ENCODE measurements at places on chromosomes 5 and 9.

GRCh38 chr5:31116466-31117031, 76.9 kb upstream of the CDH6 start:
- no peaks in the 10 kb centered on the region for H3K27me3 ChIP-seq
- no peak overlapping the region for H3K4me3 ChIP-seq
- H3K36me3 ChIP-seq, result no peaks in the 10 kb centered on the region
- no peak for DNase-seq
- H3K4me1 ChIP-seq, result peaks cover 2% of the 10 kb centered on the region
- H3K27ac ChIP-seq, result no peak overlapping the region

- H3K4me3 ChIP-seq, result no peak overlapping the region
- DNase-seq, result peak; percentile 1
- H3K27me3 ChIP-seq, result peaks cover 2% of the 10 kb centered on the region
- H3K27ac ChIP-seq, result no peak overlapping the region
- no peaks in the 10 kb centered on the region for H3K36me3 ChIP-seq
Measured at GRCh38 chr9:19782005-19782404, 6.8 kb downstream of the SLC24A2 start.

DNA sequence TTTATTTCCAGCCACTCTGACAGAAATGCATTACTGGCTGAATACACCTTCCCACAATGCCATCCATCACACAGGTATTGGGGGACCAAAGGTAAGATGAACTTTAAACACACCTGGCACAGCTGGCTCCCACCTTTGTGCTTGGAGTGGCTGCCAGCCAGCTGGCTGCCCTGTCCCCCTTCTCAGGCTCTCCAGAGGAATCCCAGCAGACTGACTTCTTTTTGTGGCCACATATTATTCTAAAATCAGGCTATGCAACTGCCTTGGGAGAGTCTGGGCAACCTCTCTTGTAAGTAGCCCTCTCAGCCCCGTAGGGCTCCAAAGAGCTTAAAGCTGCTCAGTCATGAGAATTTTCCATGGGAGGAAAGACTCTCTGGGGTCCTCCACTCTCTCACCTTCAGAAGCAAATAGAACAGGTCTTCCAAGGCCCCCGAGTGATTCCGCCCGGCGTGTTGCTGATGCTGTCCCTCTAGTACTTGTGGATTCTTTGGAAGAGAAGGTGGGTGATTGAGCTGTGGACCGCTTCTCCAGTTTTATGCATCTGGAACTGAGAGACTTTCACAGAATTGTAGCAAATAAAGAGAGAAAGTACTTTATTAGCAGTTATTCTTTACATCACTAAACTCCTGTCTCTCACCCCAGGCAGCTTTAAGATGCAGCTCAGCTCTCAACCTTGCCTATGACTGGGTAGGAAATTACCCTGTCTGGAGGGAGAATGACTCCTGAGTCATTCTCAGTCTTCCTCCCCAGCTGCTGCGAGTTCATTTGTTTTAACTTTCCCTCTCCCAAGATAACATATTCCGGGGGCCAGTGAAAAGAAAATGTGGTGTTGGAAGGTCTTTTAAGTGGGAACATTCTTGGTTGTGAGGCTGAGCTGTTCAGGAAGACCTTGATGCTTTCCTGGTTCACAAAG, 159.4 kb upstream of the PITX1 start:
- H3K4me3 ChIP-seq, result no peak overlapping the region
- no peak overlapping the region for H3K27ac ChIP-seq
- H3K4me1 ChIP-seq, result peaks cover 8% of the 10 kb centered on the region
- no peaks in the 10 kb centered on the region for H3K27me3 ChIP-seq
- no peaks in the 10 kb centered on the region for H3K36me3 ChIP-seq

DNA sequence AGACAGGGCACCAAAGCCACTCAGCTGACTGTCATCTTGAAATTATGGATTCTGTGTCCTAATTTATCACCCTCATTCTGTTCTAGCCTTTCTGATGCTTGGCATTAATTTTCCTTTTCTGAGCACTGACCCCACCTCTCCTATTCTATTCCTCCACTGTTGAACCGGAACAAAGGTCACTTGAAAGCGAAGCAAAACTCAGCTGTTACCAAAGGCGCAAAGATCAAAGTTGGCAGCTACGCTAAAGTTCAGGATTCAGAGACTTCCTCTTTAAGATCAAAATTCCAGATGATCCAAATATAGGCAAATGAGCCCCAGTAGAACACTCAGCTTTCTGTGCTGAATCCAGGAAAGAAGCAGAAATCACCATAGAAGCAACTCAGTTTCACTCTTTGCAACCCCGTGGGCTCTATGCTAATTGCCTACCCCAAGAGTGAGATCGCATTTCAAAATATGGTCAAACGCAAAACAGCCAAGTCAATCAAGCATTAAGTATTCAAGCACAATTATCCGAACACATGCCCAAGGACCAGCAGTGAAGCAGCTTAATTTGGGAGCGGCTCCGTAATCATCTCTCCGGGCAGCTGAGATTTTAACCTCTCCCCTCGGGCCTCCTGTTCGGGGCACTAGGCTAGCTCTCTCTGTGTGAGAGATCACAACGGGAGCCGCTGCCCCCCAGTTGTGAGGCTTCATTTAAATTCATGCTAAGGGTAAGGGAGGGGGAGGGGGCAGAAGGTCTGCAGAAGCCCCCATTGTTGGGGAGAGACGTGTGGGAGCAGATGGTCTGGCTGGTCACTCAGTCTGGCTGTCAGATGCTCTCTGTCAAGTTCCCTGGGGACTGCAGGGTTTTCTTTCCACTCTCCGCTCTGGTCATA, 288.6 kb downstream of the ELAVL2 start:
- DNase-seq, result no peak
- H3K27ac ChIP-seq, result no peak overlapping the region
- H3K4me1 ChIP-seq, result peaks cover 6% of the 10 kb centered on the region
- no peaks in the 10 kb centered on the region for H3K36me3 ChIP-seq

GRCh38 chr9:106758911-106759310, 104.1 kb upstream of the ZNF462 start:
- peaks cover 2% of the 10 kb centered on the region for H3K4me1 ChIP-seq
- no peak overlapping the region for H3K27ac ChIP-seq
- H3K4me3 ChIP-seq, result no peak overlapping the region
- peak; percentile 46 for DNase-seq
- H3K27me3 ChIP-seq, result no peaks in the 10 kb centered on the region

- H3K36me3 ChIP-seq, result peaks cover 26% of the 10 kb centered on the region
- peak; percentile 80 for DNase-seq
- peak overlapping the region; percentile 98 for H3K4me3 ChIP-seq
- H3K27me3 ChIP-seq, result no peaks in the 10 kb centered on the region
Measured at GRCh38 chr9:113274474-113275156, 757 bp downstream of the CDC26 start.

DNA sequence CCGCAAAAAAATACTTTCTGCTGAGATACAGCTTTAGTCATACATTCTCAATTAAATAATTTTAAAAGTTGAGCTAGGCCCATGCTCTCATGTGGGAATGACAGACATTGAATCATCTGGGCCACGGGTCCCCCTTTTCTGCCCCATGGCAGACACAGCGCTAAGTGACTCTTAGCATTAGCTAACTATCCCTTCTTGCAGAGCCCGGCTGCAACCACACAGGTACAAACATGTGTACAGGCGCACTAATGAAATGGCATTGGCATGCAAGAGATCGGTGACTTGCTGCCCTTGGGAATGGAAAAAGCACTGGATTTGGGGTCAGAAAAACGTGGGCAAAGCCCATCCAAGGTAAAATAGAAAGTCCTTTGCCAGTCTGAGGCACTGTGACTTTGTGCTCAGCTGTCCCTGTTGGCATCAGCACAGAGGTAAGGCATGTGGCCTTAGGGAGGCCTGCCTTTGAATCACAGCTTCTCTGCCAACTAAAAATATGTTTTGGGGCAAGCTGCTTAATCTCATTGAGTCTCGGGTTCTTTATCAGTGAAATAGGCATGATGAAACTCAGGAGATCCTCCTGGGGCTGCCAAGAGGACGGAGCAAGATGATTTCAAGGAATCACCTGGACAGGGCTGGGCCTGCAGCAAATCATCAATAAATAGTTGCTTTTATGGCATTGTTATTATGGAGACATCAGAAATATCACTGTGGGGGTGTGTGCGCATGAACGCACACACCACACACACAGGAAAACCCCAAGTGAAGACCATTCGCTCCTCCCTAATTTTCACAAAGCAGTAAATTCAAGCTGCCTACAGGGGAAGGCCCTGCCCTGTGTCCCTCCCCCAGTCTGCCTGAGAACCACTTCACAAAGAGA, 54.2 kb downstream of the WHRN start:
- H3K27ac ChIP-seq, result no peak overlapping the region
- H3K27me3 ChIP-seq, result no peaks in the 10 kb centered on the region
- H3K4me1 ChIP-seq, result peaks cover 5% of the 10 kb centered on the region
- no peak for DNase-seq

DNA sequence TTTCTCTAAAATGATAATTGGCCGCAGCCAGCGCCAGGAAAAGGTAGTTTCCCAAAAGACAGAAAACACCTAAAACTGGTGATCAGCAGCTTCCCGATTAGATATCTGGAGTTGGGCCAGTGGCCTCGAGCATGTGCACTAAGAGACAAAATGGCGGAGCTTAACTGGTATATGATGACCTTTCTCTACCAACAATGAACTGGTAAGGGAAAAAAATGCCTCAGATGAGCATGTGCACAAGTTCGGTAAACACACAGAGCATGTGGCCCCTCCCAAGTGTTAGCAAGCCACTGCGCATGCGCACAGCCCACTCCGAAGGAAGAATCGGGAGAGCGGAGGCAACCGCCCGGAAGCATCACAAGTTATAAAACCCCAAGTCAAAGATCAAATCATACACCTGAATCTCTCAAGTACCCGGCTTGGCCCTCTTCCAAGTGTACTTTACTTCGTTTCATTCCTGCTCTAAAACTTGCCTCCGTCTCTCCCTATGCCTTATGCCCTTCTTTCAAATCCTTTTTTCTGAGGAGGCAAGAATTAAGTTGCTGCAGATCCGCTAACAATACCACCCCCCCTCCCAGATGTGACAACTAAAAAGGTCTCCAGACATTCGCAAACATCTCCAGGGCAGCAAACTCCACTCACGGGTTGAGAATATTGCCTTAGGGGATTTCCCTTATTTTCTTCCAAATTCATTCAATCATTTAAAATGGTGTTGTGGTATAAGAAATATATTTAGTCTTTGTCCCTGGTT, 15.0 kb upstream of the PTBP3 start:
- no peak overlapping the region for H3K4me3 ChIP-seq
- no peak for DNase-seq
- no peaks in the 10 kb centered on the region for H3K36me3 ChIP-seq
- no peaks in the 10 kb centered on the region for H3K27me3 ChIP-seq
- H3K4me1 ChIP-seq, result no peaks in the 10 kb centered on the region

GRCh38 chr9:86868616-86869015, 78.7 kb downstream of the GAS1 start:
- peaks cover 2% of the 10 kb centered on the region for H3K4me1 ChIP-seq
- DNase-seq, result no peak
- no peak overlapping the region for H3K27ac ChIP-seq
- H3K4me3 ChIP-seq, result no peak overlapping the region
- H3K27me3 ChIP-seq, result no peaks in the 10 kb centered on the region
- no peaks in the 10 kb centered on the region for H3K36me3 ChIP-seq

- H3K27ac ChIP-seq, result no peak overlapping the region
- no peak for DNase-seq
- peaks cover 66% of the 10 kb centered on the region for H3K27me3 ChIP-seq
- H3K4me3 ChIP-seq, result no peak overlapping the region
- peaks cover 11% of the 10 kb centered on the region for H3K4me1 ChIP-seq
Measured at GRCh38 chr9:132809677-132810271, 68.3 kb downstream of the AK8 start.

- H3K4me1 ChIP-seq, result no peaks in the 10 kb centered on the region
- no peak overlapping the region for H3K27ac ChIP-seq
- no peaks in the 10 kb centered on the region for H3K27me3 ChIP-seq
- no peak overlapping the region for H3K4me3 ChIP-seq
Measured at GRCh38 chr9:113227436-113227835, 6.1 kb downstream of the SLC31A1 start.

GRCh38 chr9:37990404-37991015, 78.5 kb downstream of the SHB start:
- no peaks in the 10 kb centered on the region for H3K27me3 ChIP-seq
- no peak overlapping the region for H3K4me3 ChIP-seq
- DNase-seq, result no peak
- peaks cover 38% of the 10 kb centered on the region for H3K4me1 ChIP-seq

DNA sequence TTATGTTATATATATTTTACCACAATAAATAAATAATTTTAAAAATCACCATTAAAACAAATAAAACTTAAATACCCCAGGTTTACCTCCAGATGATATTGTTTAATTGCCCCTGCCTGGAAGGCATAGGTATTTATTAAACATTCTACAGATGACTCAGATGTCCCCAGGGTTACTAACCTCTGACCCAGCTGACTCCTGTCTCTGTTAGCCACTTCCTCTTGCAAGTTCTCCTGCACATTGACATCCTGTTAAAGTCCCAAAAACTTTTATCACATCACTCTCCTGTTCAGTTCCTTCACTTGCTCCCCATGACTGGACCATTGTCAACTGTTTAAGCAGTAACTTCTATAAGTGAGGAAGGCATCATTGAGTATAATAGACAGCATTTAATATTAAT, 37.0 kb upstream of the RAB3C start:
- H3K36me3 ChIP-seq, result no peaks in the 10 kb centered on the region
- no peak overlapping the region for H3K4me3 ChIP-seq
- no peak overlapping the region for H3K27ac ChIP-seq
- H3K27me3 ChIP-seq, result no peaks in the 10 kb centered on the region

DNA sequence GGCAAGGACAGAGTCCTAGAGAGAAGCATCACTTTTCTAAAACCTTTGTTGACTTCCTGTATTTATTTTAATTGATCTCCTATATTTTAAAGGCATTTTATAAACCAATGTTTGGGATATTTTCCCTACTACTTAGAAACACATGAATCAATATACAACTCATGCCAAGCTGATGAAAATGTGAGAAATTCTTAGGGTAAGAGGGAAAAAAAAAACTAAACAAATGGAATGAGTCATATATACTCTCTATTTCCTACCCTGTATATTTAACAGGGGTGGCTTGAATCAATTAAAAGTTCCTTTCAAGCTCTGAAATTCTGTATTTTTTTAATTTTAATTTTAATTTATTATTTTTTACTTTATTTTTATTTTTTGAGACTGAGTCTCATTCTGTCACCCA, 19.6 kb downstream of the BAAT start:
- peak; percentile 14 for DNase-seq
- no peaks in the 10 kb centered on the region for H3K36me3 ChIP-seq
- no peak overlapping the region for H3K27ac ChIP-seq
- no peak overlapping the region for H3K4me3 ChIP-seq

GRCh38 chr5:54663866-54664265, 146.3 kb downstream of the SNX18 start:
- H3K27me3 ChIP-seq, result no peaks in the 10 kb centered on the region

DNA sequence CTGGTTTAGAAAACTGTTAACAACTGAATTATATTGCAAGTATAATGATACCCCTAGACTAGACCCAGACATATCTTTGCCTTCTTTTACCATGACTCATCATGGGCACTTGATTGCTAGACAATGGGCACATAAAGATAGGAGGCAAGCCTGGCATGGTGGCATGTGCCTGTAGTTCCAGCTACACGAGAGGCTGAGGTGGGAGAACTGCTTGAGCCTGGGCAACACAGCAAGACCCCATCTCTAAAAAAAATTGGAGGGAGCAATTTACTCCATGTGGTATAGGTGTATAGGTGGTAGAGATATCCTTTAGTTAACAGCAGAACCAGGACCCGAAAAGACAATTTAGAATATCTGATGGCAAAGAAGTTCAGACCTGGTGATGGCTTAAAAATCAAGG, 51.6 kb downstream of the ELOVL7 start:
- no peak for DNase-seq
- no peak overlapping the region for H3K27ac ChIP-seq
- no peak overlapping the region for H3K4me3 ChIP-seq
- no peaks in the 10 kb centered on the region for H3K4me1 ChIP-seq
- H3K36me3 ChIP-seq, result no peaks in the 10 kb centered on the region
- no peaks in the 10 kb centered on the region for H3K27me3 ChIP-seq
